Urothelium cell line (cell line): ENCODE measurements at places on chromosomes 6 and 20.
A peak's percentile ranks its signal among the peaks of the same experiment; 100 is the strongest.

DNA sequence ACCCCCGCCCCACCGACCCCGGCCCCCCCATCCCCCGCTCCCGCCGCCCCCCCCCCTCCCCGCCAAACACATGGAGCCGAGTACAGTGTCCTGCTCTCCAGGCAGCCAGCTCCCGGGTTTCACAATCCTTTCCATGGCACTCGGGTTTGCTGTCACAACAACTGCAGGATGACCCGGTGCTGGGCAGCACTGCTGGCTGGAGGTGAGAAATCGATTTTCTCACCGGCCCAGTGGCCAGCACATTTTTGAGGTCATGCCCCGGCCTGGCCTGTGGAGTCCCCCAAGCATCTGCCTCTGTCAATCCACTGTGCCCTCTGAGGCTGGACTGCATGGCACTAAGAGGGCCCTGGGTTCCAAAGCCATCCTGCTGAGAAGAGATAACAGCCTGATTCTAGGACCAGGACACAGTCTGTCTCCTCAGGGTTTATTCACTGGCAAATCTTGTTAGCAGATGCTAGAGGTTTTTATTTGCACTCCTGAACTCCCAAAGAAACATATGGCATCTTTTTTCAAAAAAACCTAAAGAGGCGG lies 129.5 kb downstream of the NFATC2 start:
- DNase-seq = no peak

GRCh38 chr6:66772800-66773199 lies 1065.8 kb upstream of the EYS start:
- no peak for DNase-seq

GRCh38 chr6:47651505-47651944 lies 46.9 kb upstream of the ADGRF4 start:
- DNase-seq = peak; percentile 44

GRCh38 chr20:1856424-1856823 lies 38.8 kb upstream of the SIRPA start:
- no peak for DNase-seq

- DNase-seq = no peak
These were observed 118.2 kb downstream of the CD164 start for GRCh38 chr6:109263873-109264700.

DNA sequence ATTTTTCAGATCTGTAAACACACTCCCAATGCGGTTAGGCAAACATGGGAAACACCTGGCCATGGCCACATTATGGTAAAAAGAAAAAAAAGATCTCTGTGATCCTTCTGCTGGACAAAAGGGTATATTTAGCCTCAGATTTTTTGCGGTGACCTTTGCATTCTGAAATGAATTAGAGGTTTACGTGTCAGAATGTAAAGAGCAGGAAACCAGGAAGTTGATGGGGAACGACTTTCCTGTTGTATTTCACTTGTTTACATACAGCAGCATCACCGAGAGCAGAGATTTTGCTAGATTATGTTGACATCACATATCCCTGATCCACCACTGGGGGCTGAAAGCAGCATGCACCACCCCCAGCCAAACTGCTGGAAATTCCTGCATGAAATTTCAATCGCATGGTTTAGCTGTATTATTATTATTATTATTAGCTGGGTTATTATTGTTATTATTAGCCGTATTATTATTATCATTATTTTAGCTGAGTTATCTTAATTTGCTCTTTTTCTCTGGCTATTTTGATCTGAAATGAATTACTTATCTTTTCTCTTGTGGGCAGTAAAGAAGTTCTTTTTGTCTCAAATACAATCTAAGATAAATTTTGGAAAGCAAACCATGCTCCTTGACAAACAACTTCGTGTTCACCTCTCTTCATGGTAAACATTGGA lies 189.4 kb downstream of the ZFP64 start:
- peak; percentile 65 for DNase-seq

DNA sequence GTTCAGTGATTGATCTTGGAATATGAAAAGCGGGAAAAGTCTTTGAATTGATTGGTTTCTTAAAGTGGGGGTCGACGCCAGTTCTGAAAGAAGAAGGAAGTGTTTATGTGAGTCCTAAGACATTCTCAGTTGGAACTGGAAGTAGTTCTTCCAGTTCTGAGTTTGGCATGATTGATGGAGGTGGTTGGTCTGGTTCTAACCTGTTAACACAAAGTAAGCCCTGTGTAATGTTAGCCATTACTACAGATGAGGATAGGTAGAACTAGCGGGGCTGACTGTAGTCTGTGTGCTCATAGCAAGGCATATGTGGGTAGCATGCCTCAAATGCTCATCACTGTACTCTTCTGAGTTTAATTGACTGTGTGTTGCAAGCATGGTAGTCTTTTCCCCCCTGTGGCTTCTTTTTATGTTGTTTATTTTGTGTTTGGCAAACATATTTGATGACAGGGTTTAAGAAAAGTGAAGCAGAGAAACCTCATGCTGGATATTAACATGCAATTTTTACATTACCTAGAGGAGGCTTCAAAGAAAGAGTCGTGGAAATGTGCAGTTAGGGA lies 24.9 kb downstream of the CITED2 start:
- DNase-seq = no peak

DNA sequence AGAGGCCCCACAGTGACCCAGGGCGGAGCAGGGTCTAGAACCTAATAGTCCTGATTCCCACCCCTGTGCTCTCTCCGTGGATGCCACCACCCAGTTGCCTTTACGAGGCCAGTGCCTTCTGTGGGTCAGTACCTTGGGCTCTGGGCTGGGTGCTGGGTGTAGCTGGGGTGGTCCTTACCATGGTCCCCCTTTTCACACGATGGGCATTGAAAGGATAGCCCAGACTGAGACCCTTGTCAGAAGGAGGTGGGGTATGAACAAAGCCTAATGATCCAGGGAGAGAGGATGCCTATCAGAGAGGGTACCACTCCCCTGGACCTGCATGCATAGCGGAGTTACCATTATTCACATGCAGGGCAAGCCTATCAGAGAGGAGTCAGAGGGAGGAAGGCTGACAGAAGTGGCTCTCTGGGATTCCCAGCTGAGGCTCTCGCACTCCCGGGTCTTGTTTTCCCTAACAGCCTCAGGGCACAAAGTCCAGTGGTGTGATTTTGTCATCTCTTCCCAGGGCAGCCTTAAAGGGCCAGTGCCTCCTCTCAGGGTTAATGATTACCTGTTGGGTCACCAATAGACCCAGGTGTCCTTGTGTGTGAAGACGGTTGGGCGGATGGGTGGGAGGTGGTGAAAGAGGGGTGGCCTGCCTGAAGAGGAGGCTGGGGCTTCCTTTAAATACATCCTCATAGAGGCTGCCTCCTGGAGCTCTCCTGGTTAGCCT lies 36.2 kb downstream of the VEGFA start:
- no peak for DNase-seq

DNA sequence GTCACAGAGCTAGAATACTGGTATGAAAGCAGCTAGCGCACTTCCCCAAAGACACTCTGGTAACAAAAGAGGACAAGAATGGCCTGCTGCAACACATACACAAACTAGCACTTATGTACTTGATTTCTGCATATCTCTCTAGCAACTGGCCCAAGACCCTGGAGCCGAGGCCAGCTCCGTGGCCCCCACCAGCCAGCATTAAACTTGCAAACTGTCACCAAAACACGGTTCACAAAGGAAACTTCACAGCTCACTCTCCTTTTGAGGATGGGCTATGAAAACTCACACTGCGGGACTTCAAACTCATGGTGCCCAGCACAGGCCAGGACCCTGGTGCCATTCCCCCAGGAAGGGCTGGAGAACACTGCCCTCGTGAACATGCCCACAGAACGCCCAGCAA lies 115.9 kb upstream of the RPS6KA2 start:
- no peak for DNase-seq

DNA sequence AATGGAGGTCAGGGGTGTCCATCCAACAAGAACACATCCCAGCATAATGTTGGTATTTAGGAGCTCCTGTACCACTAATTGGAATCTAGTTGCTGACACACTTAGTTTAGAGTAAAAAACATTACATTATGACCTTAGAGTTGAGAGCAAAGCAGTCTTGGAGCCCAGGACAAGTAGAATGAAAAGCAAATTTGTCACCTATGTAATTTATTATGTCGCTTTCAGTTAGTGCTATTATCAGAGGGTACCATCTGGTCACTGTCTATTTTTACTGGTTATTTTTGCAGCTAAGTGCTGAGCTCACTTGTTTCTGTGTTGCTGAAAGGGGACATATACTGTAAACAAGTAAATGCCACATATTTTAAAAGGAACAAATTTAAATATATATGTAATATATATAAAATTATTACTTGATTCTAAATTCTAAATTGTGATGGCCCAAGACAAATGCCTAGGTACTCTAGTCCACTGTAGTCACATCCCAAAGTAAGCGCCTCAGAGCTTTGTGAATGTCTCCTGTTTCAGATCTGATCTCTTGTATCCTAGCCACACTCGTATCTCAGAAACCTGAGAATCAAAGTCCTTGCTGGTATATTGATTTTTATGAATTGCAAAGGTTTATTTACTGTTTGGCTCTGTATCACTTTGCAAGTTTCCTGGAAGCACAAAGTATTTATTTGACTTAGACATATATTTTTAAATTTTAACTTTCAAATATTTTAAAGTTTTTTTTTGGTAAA lies 148.6 kb upstream of the MAN1A1 start:
- no peak for DNase-seq

DNA sequence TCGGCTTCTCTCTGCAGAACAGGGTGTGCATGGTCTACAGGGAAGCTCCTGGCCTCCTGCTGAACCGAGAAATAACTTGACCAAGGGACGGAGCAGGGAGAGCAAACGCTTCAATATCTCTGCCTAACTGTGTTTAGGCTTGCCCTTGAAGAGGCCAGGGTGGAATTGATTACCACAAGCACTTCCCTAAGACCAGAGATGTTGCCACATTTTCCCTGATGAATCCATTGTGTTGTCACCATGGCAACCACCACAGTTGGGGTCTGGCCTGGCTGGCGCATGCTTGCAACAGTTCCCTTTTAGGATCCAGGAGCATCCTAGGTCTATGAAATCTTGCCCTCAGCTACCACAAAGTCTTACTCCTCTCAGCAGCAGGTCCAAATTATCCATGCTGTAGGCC lies 213.5 kb upstream of the SULF2 start:
- DNase-seq = no peak
